ENCODE measurements at places on chromosomes 6 and 20.

DNA sequence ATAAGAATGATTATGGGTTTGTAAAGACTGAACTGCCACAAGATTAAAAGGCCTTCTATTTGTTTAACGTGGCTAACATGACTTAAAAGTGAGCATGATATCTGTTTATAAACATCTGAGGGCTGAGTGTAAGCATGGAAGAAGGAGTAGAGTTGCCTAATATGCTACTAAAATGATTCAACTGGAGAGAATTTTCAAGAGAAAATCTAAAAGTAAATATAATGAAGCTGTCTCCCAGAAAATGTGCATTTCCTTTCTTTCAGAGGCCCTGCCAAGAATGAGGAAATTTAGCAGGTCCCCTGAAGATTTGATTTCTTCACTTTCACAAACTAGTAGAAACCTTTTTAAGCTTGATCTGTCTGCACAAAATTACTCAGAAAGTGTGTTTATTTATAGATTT, 4.2 kb upstream of the EYA4 start:
- no peak for DNase-seq

- no peak for DNase-seq
Measured at GRCh38 chr6:57127763-57128162, 37.8 kb downstream of the ZNF451 start.

DNA sequence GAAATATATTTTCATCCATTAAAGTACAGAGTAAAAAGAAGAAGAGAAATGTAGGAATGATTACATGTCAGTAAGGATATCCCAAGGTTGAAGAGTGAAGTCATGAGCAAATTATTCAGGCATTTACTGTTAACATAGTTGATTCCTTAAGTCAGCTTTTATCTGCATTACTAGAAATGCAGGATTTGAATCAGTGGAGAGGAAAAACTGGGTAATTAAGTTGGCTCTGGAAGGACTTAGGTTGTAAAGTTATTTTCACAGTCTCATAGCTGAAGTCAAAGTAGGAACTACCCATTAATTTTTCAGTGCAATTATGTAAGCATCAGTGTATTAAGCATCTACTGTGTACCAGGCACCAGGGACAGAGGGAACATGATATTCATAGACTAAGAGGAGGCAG, 7.8 kb downstream of the NAA20 start:
- no peak for DNase-seq

GRCh38 chr20:45611054-45611453, 18.5 kb upstream of the WFDC10A start:
- DNase-seq = peak; percentile 34

GRCh38 chr6:53982366-53983050, 128.7 kb upstream of the MLIP start:
- no peak for DNase-seq

DNA sequence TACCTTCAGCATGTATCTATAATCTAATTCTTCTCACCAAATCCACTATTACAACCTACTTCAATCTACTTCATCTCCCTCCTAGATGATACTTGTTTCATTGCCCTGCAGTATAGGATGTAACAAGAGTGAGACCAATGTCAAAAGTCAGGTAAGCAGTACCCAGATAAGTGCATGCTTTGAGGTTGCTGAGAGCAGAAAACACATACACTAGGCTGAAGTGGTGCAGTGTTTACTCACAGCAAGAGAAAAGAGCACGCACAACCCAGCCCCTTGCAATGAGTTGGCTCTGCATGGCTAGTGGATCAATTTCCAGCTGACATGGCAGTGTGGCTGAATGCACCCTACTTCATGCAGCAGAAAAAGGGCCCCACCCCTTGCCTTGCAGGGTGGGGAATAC, 199.9 kb downstream of the EPHA7 start:
- DNase-seq = peak; percentile 38

DNA sequence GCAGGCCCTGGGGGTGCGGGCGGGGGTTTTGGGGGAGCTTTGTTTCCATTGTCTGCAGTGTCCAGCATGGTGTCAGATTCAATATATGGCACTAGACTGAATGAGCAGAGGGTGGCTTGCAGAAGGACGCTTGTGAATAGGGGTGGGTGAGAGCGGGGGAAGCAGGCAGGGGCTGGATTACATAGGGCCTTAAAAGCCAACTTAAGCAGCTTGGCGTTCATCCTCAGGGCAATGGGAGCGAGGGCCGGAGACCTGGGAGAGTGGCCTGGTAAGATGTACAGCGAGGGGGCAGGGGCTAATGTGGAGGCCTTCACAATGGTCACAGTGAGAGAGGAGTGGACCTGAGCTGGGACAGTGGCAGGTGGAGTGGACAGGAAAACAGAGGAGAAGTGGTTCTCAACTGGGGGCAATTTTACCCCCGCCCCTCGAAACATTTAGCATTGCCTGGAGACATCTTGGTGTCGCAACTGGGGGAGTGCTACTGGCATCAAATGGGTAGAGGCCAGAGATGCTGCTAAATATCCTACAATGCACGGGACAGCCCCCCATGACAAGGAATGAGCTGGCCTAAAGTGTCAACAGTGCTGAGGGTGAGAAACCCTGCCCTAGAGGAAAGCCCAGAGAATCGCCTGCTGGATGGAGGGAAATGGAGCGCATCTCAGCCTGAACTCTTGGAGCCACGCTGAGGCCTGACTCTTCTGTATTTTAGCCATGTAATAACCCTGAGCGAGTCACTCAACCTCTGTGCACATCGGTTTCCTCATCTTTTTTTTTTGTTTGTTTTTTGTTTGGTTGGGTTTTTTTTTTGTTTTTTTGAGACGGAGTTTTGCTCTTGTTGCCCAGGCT, 15.1 kb upstream of the BAK1 start:
- DNase-seq = no peak

GRCh38 chr6:91476000-91476399, 889.1 kb upstream of the MAP3K7 start:
- DNase-seq = no peak
